Regular cardiac myocyte (primary cell): ENCODE measurements at places on chromosomes 11 and 22. TPM values are rescaled to one million over a fixed set of nuclear protein-coding genes. Genes with fewer than 3 reads are reported as not detected.

RCE1 gene
- 12.4 and 16.9 TPM in 2 replicates for total RNA-seq

ZC3H12C gene
- 13.8 and 16.1 TPM in 2 replicates for total RNA-seq

BRSK2 gene
- total RNA-seq = 0.56 and 0.58 TPM in 2 replicates

LARGE1 gene
- 7.1 and 16.1 TPM in 2 replicates for total RNA-seq

MUC6 gene
- total RNA-seq = not detected in 2 replicates

CHST1 gene
- total RNA-seq = under 0.01 and 0.19 TPM in 2 replicates

TEAD1 gene
- 65.7 and 70.7 TPM in 2 replicates for total RNA-seq

BACE1 gene
- 23.1 and 27.2 TPM in 2 replicates for total RNA-seq

NRXN2 gene
- 7.5 and 23.1 TPM in 2 replicates for total RNA-seq

VSIG2 gene
- total RNA-seq = not detected in 2 replicates

MYBPC3 gene
- not detected in 2 replicates for total RNA-seq

ABTB2 gene
- total RNA-seq = 2.8 and 3.1 TPM in 2 replicates

ZNF215 gene
- total RNA-seq = 6.8 and 7.1 TPM in 2 replicates

GP1BB gene
- 0.77 and 2.5 TPM in 2 replicates for total RNA-seq

FZD4 gene
- total RNA-seq = 49.6 and 52.0 TPM in 2 replicates

CALCA gene
- total RNA-seq = 0.28 TPM in 1 of 2 replicates, not detected in the other

ZNF214 gene
- 3.1 and 3.9 TPM in 2 replicates for total RNA-seq

LGALS12 gene
- total RNA-seq = not detected in 2 replicates

KCNQ1OT1 gene
- 1.5 and 2.5 TPM in 2 replicates for total RNA-seq

GSTT2 gene
- 0.56 TPM in 1 of 2 replicates, not detected in the other for total RNA-seq

SPDYC gene
- total RNA-seq = not detected in 2 replicates

PRR33 gene
- total RNA-seq = not detected in 2 replicates

HTR3B gene
- not detected in 2 replicates for total RNA-seq

KRTAP5-11 gene
- not detected in 2 replicates for total RNA-seq

ZBTB16 gene
- total RNA-seq = under 0.01 TPM in 1 of 2 replicates, not detected in the other

LINC01488 gene
- under 0.01 TPM in 1 of 2 replicates, not detected in the other for total RNA-seq

TMEM138 gene
- total RNA-seq = 20.9 and 21.5 TPM in 2 replicates

GRAMD1B gene
- total RNA-seq = 13.8 and 14.6 TPM in 2 replicates

GLB1L2 gene
- 0.19 and 0.28 TPM in 2 replicates for total RNA-seq

APOL5 gene
- total RNA-seq = under 0.01 TPM in 1 of 2 replicates, not detected in the other

OR52I2 gene
- total RNA-seq = not detected in 2 replicates

MS4A3 gene
- total RNA-seq = not detected in 2 replicates

LDHAL6A gene
- not detected in 2 replicates for total RNA-seq

LMNTD2 gene
- under 0.01 and 0.85 TPM in 2 replicates for total RNA-seq

ST13 gene
- 205 and 256 TPM in 2 replicates for total RNA-seq

P2RX6 gene
- total RNA-seq = 2.7 and 9.3 TPM in 2 replicates

PGA5 gene
- total RNA-seq = not detected in 2 replicates

EMID1 gene
- 0.28 TPM in 1 of 2 replicates, not detected in the other for total RNA-seq

ANO1 gene
- 0.58 and 3.7 TPM in 2 replicates for total RNA-seq

PKNOX2 gene
- 0.38 and 3.1 TPM in 2 replicates for total RNA-seq

FOLR1 gene
- total RNA-seq = 0.28 TPM in 1 of 2 replicates, not detected in the other

NAV2 gene
- 6.7 and 6.8 TPM in 2 replicates for total RNA-seq

APOA5 gene
- under 0.01 TPM in 1 of 2 replicates, not detected in the other for total RNA-seq

CD3E gene
- not detected in 2 replicates for total RNA-seq

OR8G5 gene
- not detected in 2 replicates for total RNA-seq

AIP gene
- total RNA-seq = 69.1 and 75.7 TPM in 2 replicates

CFAP300 gene
- 8.7 and 9.4 TPM in 2 replicates for total RNA-seq
